A549 (cell line): ENCODE measurements at places on chromosomes 16 and 17.

DNA sequence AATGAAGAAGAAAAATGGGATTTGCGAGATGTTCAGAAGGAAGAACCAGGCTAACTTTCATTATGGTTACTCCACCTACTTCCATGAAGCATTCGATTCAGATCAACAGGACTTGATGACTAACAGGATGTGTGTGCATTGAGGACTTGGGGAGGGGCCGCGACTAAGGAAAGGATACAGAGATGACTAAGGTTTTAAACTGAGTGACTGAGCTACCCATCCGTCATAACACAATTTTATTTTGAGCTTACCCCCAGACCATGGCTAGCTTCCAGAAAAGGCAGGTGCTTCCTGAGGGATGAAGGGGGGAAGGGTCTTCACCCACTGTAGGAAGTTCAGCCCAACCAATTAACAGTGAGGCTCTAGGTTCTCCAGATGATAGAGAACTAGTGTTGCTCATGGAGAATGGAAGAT lies 2.5 kb upstream of the CDYL2 start:
- peak; percentile 7 for DNase-seq

- DNase-seq, result no peak
Observed at GRCh38 chr17:76740329-76741118, 2.6 kb downstream of the MFSD11 start.

DNA sequence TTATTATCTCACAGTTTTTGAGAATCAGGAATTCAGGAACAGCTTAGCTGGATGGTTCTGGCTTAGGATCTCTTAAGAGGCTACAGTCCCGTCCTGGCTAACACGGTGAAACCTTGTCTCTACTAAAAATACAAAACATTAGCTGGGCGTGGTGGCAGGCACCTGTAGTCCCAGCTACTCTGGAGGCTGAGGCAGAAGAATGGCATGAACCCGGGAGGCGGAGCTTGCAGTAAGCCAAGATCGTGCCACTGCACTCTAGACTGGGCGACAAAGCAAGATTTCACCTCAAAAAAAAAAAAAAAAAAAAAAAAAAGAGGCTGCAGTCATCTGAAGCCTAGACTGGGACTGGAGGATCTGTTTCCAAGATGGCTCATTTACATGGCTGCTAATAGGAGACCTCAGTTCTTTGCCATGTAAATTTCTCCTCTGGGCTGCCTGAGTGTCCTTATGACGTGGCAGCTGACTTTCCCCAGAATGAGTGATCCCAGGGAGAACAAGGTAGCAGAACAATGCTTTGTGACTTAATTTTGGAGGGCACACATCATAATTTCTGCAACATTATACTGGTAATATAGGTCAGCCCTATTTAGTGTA lies 95.8 kb upstream of the CORO6 start:
- DNase-seq, result no peak

DNA sequence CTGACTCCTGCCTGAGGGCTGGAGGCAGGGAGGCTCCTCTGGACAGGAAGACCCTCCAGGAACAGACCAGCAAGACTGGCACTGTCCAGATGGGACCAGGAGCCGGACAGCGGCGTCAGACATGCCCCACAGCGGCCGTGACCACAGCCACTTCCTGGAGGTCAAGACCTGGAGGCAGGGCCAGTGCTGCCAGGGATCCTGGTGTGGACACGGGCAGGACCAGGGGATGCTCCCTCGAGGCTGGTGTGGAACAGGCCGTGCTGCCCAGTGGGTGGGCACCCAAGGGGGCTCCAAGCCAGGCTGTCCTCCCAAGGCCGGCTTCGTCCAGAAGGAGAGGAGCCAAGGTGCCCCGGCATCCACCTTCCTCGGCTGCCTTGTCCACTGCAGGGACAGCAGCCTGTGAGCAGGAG lies 4.5 kb upstream of the CCDC57 start:
- DNase-seq, result no peak

GRCh38 chr16:57166951-57167350 lies 18.9 kb downstream of the PSME3IP1 start:
- DNase-seq, result no peak
